Sigmoid colon (tissue), 7 donors: ENCODE measurements at places on chromosomes 6 and 20. TPM values are rescaled to one million over a fixed set of nuclear protein-coding genes. Genes with fewer than 3 reads are reported as not detected.

Gene PDE10A
- total RNA-seq, result 7.5 TPM

Gene AVP
- total RNA-seq, result not detected

Gene KCNK17
- not detected for total RNA-seq

Gene BNIP5
- total RNA-seq, result not detected

Gene ADGRG6
- 12.6 TPM for total RNA-seq

Gene RPS6KA2
- total RNA-seq, result 27.8 TPM
